ENCODE measurements at places on chromosomes 5 and 9. TPM values are rescaled to one million over a fixed set of nuclear protein-coding genes. Genes with fewer than 3 reads are reported as not detected.

GRCh38 chr9:133099726-133100505, 21.1 kb downstream of the RALGDS start:
- no peak overlapping the region for H3K27ac ChIP-seq
- no peaks in the 10 kb centered on the region for H3K4me1 ChIP-seq
- peaks cover 45% of the 10 kb centered on the region for H3K36me3 ChIP-seq
- no peak for DNase-seq
- H3K27me3 ChIP-seq: peaks cover 16% of the 10 kb centered on the region

- no peaks in the 10 kb centered on the region for H3K36me3 ChIP-seq
- no peaks in the 10 kb centered on the region for H3K27me3 ChIP-seq
- H3K4me3 ChIP-seq: no peak overlapping the region
These were observed 892.7 kb downstream of the TLE1 start for GRCh38 chr9:80796632-80797031.

GRCh38 chr9:132562306-132562573, 20.2 kb upstream of the BARHL1 start:
- no peak overlapping the region for H3K4me3 ChIP-seq
- peaks cover 9% of the 10 kb centered on the region for H3K36me3 ChIP-seq
- DNase-seq: no peak
- no peak overlapping the region for H3K27ac ChIP-seq
- peaks cover 12% of the 10 kb centered on the region for H3K4me1 ChIP-seq

Gene PHF24
- total RNA-seq: 0.53 TPM

GRCh38 chr9:133685653-133686609, 49.8 kb downstream of the DBH start:
- DNase-seq: no peak
- no peak overlapping the region for H3K4me3 ChIP-seq
- H3K27ac ChIP-seq: peak overlapping the region; percentile 7

GRCh38 chr9:112896131-112896530, 5.5 kb upstream of the SLC46A2 start:
- H3K27ac ChIP-seq: no peak overlapping the region
- H3K4me1 ChIP-seq: peaks cover 6% of the 10 kb centered on the region
- no peak overlapping the region for H3K4me3 ChIP-seq
- H3K27me3 ChIP-seq: peaks cover 19% of the 10 kb centered on the region

- H3K27me3 ChIP-seq: no peaks in the 10 kb centered on the region
- no peak for DNase-seq
- no peak overlapping the region for H3K4me3 ChIP-seq
- H3K36me3 ChIP-seq: no peaks in the 10 kb centered on the region
These were observed 128.9 kb downstream of the GDNF start for GRCh38 chr5:37710965-37711364.

Gene TAF11L5
- total RNA-seq: not detected

Gene GAS1
- 5.0 TPM for total RNA-seq

DNA sequence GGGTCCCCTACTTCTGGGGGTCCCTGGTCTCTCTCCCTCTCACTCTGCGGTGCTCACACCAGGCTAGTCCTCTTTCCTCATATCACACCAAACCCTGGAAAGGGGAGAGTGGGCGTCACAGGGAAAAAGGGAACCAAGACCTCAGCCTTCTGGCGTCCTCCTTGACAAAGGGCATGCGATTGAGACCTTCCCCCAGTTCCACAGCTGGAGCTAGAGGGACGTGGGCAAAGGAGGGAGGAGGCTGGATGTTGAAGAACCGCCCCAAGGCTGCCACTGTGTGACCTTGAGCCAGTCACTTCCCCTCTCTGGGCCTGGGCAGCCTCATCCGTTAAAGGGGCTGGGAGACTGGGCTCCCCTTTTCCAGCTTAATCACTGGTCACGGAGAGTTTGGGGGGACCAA, 18.5 kb upstream of the TOR2A start:
- no peaks in the 10 kb centered on the region for H3K36me3 ChIP-seq
- H3K27ac ChIP-seq: no peak overlapping the region
- no peak for DNase-seq
- peaks cover 56% of the 10 kb centered on the region for H3K27me3 ChIP-seq

GRCh38 chr5:10343486-10343885, 10.0 kb upstream of the MARCHF6 start:
- H3K27me3 ChIP-seq: no peaks in the 10 kb centered on the region
- no peak overlapping the region for H3K4me3 ChIP-seq

DNA sequence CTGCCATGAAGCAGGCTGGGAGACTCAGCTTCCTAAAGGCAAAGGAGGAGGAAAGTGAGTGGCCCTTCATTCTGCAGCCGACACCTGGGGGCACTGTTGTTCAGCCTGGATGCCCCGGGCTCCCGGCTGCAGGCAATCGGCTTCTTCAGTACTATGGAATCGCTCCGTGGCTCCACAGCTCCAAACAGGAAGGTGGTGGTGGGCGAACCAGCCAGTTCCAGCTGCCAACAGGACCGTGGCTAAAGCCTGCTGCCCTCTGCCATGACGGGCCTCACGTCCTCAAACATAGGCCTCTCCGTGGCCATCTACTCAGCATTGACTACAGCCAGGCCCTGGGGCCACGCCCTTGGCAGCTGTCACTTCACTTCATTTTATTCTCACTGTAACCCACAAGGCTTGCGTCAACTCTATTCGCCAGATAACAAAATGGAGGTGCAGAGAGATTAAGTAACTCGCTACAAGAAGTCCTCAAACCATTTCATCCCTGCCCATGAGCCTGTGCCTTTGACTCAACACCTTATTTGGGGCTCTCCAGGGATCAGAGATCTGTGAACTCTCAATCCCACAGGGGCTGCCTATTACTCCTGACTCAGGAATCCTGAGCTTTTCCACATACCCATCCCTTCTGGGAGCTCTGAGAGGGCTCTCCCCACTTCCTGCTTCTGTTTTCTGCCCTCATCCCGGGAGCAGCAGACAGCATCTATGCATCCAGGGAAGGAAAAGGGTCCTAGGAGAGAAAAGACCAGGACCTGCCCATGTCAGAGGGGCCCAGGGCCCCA, 38.0 kb downstream of the PAX5 start:
- H3K4me3 ChIP-seq: peak overlapping the region; percentile 37
- H3K36me3 ChIP-seq: no peaks in the 10 kb centered on the region
- H3K27me3 ChIP-seq: peaks cover 43% of the 10 kb centered on the region
- H3K4me1 ChIP-seq: peaks cover 21% of the 10 kb centered on the region
- H3K27ac ChIP-seq: no peak overlapping the region

Gene ZBTB43
- total RNA-seq: 13.6 TPM

DNA sequence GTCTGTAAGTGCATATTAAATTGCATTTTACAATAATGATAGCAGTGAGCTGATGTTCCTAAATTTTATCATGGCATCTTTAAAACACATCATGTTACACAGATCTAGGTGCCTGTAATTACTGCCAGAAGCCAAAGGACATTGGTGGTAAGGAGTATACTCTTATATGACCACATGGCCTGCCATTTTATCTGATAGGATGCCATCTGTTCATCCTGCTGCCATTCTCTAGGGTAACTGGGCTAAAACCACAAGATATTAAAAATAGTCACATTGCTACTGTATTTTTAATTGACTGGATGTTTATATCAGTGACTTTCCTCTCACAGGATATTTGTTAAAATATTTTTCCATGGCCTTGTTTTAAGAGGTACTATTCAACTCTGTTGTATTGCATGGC, 53.1 kb downstream of the HCN1 start:
- no peaks in the 10 kb centered on the region for H3K27me3 ChIP-seq

Gene FAM153A
- total RNA-seq: 6.0 TPM

- H3K36me3 ChIP-seq: peaks cover 70% of the 10 kb centered on the region
- H3K4me1 ChIP-seq: peaks cover 22% of the 10 kb centered on the region
- H3K4me3 ChIP-seq: no peak overlapping the region
These were observed 92.2 kb downstream of the ZNF462 start for GRCh38 chr9:106954974-106955850.

Gene INSL4
- not detected for total RNA-seq

Gene PFN3
- total RNA-seq: 0.48 TPM

Gene PLAC8L1
- total RNA-seq: 0.30 TPM

GRCh38 chr5:851553-851952, 767 bp upstream of the ZDHHC11 start:
- H3K36me3 ChIP-seq: no peaks in the 10 kb centered on the region
- no peaks in the 10 kb centered on the region for H3K4me1 ChIP-seq
- no peak overlapping the region for H3K4me3 ChIP-seq
- DNase-seq: peak; percentile 4

Gene KIF27
- total RNA-seq: 3.9 TPM

Gene IRX2
- total RNA-seq: 63.2 TPM

DNA sequence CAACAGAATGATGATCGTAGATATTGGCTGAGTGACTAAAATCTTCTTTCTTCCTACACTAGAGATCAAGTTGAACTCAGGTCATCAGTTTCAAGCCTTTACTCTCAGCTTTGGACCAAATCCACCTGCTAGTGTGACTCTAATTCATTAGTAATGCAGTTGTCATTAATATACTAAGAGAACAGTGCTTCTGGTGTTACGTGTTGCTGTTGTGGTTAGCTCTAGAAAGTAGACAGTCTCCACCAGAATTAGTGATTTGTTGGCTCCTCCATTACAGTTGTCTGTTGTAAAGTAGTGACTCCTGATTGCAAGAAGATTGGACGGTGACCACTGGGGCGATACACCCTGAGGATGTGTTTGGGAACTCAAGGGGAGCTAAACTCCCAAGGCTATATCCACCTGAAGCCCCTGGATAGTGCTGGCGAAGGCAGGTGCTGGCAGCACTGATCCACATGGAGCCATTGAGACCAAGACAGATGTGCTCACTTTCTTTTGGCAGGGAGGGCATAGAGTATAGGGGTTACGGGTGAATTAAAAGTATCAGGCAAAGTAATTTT, 3.1 kb downstream of the CAMK4 start:
- no peak for DNase-seq
- H3K36me3 ChIP-seq: no peaks in the 10 kb centered on the region
- peaks cover 30% of the 10 kb centered on the region for H3K27me3 ChIP-seq
- peaks cover 36% of the 10 kb centered on the region for H3K4me1 ChIP-seq
- no peak overlapping the region for H3K4me3 ChIP-seq
- no peak overlapping the region for H3K27ac ChIP-seq

GRCh38 chr5:141966963-141967333, 2.0 kb upstream of the RNF14 start:
- H3K4me3 ChIP-seq: no peak overlapping the region
- H3K27me3 ChIP-seq: no peaks in the 10 kb centered on the region
- no peak overlapping the region for H3K27ac ChIP-seq
- H3K36me3 ChIP-seq: peaks cover under 1% of the 10 kb centered on the region
- DNase-seq: no peak

Gene CD14
- total RNA-seq: 0.63 TPM

GRCh38 chr9:132602207-132602606, 19.8 kb downstream of the BARHL1 start:
- peaks cover 3% of the 10 kb centered on the region for H3K4me1 ChIP-seq
- peaks cover 31% of the 10 kb centered on the region for H3K36me3 ChIP-seq
- no peak overlapping the region for H3K4me3 ChIP-seq
- no peaks in the 10 kb centered on the region for H3K27me3 ChIP-seq

- no peaks in the 10 kb centered on the region for H3K27me3 ChIP-seq
- no peak overlapping the region for H3K27ac ChIP-seq
These were observed 372.0 kb upstream of the KIF2A start for GRCh38 chr5:61933787-61934626.

Gene OTP
- total RNA-seq: not detected

DNA sequence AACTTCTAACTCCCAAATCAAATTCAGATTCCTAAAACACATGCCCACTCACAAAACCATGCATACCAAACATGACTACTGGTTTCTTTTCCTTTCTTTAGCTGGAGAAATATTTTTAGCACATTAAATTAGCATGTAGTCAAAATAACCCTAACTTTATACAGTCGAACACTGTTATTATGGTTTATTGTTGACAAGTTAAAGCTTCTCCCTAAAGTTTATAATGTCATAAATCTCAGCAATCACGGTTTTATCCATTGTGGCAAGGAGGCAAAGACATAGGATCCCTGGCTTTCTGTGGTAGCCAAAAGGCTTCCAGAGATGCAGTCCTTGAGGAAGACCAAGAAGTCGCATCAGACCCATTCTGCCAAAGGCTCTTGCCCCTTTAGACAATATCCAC, 27.5 kb downstream of the ARL15 start:
- DNase-seq: no peak
- no peak overlapping the region for H3K4me3 ChIP-seq
- H3K27ac ChIP-seq: no peak overlapping the region
- H3K4me1 ChIP-seq: peaks cover 32% of the 10 kb centered on the region
- no peaks in the 10 kb centered on the region for H3K27me3 ChIP-seq

Gene LRRC26
- 1.1 TPM for total RNA-seq

Gene CLPTM1L
- 73.8 TPM for total RNA-seq

DNA sequence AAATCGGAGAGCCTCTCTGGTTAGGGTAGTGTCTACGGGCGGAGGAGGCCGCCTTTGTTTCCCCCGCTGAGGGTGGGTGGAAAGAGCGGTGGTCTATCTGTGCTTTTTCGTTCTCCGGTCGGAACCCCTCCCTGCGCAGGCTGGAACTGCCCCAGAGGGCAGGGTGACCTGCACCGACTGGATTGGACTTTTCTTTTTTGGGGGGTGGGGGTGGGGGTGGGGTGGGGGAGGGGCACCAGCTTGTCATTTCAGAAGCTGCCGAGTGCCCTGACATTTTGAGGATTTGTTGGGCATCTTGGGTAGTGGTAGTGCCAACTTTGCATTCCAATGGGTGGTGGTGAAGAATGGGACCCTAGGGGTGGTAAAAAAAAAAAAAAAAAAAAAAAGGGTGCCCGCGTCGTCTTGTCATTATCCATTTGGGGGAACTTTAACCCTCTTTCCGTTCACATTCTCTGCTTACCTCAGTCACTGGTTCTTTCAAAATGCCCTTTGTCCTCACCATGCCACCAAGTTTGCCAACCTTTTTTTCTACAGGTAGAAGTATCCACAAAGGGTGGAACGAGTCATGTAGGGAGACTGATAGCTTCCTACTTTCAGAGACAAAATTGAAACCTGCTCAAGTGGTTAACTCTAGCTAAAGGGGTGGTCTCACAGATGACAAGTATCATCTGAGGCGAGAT, 1.3 kb downstream of the UBE2R2 start:
- no peaks in the 10 kb centered on the region for H3K27me3 ChIP-seq
- peak overlapping the region; percentile 86 for H3K4me3 ChIP-seq
- H3K36me3 ChIP-seq: no peaks in the 10 kb centered on the region
- H3K4me1 ChIP-seq: peaks cover 36% of the 10 kb centered on the region
- peak overlapping the region; percentile 79 for H3K27ac ChIP-seq
- DNase-seq: no peak

DNA sequence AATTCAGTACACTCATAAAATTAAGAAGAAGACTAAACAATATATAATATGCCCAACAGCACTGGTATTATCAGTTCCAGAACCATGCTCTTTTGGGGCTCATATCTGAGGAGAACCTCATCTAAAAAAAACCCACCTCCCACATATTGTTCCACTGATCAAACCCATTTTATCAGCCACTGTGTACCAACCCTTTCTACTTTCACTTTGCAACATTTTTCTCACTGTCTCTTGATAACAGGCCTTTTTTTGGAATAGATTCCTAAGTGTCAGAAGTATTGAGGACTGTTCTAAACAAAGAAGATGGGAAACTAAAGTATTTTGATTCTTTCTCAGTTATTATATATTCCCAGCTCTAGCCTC, 173.2 kb downstream of the GABRB2 start:
- H3K4me1 ChIP-seq: peaks cover 11% of the 10 kb centered on the region
- H3K4me3 ChIP-seq: no peak overlapping the region
- no peak overlapping the region for H3K27ac ChIP-seq

Gene RGMB
- 40.7 TPM for total RNA-seq
